ENCODE measurements at places on chromosomes 5 and 9.

DNA sequence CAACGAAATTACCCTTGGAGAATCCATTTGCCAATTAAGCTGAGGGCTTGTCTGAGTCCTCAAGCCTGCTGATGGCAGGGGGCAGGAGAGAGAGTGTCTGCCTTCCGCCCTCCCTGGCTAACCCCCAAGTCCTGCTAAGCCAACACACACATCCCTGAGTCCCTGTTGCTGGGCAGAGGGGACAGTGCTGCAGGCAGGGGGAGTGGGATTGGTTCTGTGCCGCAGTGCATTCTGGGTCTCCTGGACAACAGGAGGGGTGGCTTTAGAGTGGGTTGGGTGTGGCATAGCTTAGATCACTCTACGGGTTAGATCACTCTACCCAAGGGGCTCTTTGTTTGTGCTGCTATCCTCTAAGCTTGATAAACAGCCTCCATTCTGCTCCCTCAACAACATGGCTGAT is 427.7 kb downstream of the CDK5RAP2 start:
- DNase-seq, result no peak

DNA sequence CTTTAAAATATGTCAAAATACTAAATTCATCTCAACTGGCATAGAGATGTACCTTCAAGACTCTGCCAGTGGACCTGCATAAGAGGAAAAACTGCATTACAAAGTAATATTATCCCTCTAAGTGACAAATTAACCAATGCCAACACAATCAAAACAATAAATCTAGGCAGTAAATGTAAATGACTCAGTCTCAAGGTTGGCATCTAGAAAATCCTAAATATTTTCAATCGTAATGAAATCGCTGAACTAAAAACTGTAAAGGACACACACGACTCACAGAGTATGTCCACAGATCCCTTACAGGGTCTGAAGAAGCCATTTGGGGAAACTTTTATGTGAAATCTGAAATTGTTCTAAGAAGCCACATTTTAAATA is 31.2 kb downstream of the ERMP1 start:
- DNase-seq, result no peak

- DNase-seq, result peak; percentile 61
These were observed 798 bp downstream of the REEP5 start for GRCh38 chr5:112921026-112921832.

DNA sequence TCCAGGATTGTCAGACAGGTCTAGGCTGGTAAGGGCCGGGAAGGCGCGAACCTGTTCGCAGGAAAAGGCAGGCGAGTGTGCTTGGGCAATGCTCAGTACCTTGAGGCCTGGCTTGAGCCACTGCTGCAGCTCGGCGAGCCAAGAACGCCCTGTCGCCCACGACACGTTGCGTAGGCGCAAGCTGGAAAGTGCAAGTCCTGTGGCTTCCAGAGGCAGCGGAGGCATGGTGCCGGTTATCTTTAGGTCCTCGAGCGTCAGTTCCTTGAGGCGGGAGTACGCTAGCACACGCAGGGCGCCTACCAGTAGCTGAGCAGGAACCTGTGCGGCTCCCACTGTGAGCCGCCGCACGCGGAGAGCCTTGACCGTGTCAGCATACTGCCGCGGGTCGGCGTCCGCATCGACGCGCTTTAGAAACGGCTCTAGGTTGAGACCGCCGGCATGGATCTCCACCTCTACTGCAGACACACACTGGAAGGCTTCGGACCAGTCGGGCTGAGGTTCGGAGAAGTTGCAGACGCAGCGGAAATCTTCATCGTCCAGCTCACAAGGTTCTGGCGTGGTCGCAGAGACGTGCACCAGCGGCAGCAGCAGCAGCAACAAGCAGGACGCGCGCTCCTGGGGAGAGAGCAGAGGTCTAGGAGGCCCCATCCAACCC is 482 bp downstream of the CD14 start:
- peak; percentile 54 for DNase-seq

DNA sequence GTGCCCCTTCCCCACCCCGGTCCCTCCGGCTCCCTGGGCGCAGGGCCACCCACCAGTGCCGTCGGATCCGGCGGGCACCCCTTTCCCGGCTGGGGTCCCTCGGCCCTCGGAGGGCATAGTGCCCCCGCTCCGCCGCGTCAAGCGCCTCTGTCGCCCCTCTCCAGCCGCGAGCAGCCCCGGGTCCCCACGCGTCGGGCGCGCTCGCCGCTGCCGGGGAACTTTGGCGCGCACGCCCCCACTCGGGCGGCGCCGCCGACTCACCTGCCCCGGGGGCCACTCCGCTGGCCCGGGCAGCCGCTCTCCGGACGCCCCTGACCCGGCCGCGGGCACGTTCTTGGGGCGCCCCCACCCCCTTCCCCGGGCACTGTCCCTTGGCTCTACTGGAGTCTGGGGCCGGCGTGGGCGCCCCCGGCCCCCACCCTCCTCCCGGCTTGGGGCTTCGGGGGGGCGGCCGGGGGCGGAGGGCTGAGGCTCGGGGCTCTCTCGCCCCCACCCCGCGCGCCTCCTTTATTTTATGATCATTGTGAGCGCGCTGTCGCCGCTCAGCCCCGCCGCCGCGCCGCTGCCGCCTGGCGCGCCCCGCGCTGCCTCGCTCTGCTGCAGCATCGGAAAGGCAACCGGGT is 1.1 kb upstream of the FAM78A start:
- DNase-seq, result peak; percentile 42

- DNase-seq, result no peak
These were observed 19.2 kb downstream of the UBAP1 start for GRCh38 chr9:34197756-34198711.

- no peak for DNase-seq
These were observed 9.6 kb downstream of the SHB start for GRCh38 chr9:38059233-38059936.
